ENCODE measurements at places on chromosomes 7 and 10.

GRCh38 chr10:12750526-12751201, 250.8 kb downstream of the CCDC3 start:
- no peak for DNase-seq

GRCh38 chr7:732094-732541, 5.0 kb upstream of the PRKAR1B start:
- DNase-seq, result no peak

- DNase-seq, result no peak
Observed at GRCh38 chr10:70198696-70199466, 28.6 kb upstream of the SAR1A start.

GRCh38 chr7:131667699-131668098, 111.3 kb upstream of the PODXL start:
- no peak for DNase-seq

- no peak for DNase-seq
Observed at GRCh38 chr7:68122801-68123200, 1126.2 kb downstream of the TYW1 start.

- DNase-seq, result no peak
Observed at GRCh38 chr7:107387573-107388219, 82.2 kb upstream of the GPR22 start.

DNA sequence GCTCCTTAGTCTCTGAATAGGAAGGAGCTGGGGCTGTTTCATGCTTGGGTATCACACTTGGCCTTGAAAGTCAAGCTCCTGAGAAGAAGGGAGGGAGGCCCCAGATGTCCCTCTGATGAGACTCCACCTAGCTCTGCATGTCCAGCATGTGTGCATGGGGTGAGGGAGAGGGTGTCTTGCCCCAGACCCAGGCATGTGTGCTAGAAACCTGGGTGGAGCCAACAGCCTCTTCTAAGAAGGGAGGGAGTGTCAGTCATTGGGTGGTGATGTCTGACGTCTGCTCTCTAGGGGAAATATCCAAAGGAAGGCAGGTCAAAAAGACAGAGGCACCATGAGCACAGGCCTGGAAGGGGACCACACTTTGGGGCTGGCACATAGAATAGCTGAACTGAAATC, 159.0 kb downstream of the CDH23 start:
- DNase-seq, result no peak

DNA sequence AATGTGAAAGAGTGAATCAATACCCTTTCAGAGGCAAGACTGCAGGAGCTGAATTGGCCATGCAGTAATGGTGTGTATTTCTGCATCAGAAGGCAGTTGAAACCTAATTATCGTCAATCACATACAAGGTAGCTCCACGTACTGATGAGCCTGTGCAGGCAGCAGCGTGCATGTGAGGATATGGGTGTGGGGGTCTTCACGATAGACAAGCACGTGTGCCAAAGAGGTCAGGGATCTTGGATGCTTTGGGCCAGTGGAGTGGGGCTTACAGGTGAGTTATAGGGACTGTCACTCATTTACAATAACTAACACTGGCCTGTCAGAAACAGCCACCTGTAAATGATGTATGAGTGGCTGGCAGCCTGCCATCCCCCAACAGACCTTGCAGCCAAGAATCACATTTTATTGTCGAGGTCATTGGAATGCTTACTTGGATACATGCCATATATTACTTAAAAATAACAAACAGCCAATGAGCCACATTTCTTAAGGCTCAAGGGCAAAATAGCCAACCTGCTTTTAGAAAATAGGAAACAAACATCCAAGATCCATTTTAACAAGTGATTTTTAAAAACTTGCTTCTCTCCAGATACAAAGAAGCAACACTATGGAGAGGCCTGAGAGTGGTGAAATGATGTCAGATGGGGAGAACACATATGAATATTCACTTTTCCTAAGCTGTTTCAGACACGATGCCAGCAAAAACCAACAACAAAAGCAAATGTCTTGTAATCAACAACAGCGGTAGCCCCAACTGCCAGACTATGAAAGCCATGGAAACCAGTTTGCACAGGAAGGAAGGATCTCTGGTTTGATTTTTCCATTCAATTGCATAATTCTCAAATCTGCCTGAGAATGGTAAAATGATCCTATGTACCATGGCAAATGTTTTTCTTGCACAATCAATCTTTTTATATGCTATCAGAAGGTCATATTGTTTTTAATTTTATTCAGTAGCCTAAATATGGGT, 210.7 kb downstream of the SKAP2 start:
- no peak for DNase-seq

DNA sequence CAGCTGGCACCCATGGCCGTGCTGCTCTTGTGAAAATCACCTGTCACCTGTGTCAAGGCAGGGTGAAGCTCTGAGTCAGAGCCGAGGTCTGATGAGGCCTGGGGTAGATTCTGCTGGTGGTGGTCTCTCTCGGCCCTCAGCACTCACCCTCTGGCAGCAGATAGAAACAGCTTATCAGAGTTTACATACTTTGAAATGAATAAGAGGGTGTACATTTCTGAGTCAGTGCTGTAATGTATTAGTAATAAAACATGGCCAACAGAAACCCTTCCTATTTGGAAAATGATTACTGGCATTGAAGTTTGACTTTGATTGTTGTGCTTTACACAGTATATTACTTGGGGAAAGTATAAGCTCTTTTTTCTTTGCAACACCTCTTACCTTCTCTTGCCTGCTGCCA, 228.8 kb downstream of the SNX10 start:
- no peak for DNase-seq

Measured in inflammatory macrophage treated with lipopolysaccharide for 4 hours (primary cell).